ENCODE measurements at places on chromosomes 7 and 10. TPM values are rescaled to one million over a fixed set of nuclear protein-coding genes. Genes with fewer than 3 reads are reported as not detected.
A peak's percentile ranks its signal among the peaks of the same experiment; 100 is the strongest.

ADIRF gene
- 26.0 TPM for total RNA-seq

CDH23 gene
- total RNA-seq: under 0.01 TPM

SEMA3C gene
- under 0.01 TPM for total RNA-seq

OR13A1 gene
- total RNA-seq: not detected

LIPK gene
- total RNA-seq: not detected

DNA sequence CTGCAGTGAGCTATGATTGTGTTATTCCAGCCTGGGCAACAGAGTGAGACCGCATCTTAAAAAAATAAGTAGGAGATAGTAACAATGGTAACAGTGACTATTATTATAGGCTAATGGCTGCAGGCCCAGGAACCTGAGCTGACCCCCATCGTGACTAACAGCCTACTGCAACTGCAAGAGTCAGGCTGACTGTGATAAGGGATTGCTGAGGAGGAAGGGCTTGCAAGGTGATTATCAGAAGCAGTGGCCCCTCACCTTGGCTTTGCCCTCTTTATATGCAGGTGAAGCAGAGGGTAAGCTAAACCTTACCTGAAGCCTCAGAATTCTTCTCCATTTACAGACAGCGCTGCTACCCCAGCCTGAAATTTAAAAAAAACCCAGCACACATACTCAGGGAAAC, 83.9 kb upstream of the SDK1 start:
- DNase-seq: no peak

- DNase-seq: no peak
Measured at GRCh38 chr7:25031432-25031831, 51.5 kb upstream of the OSBPL3 start.

DNA sequence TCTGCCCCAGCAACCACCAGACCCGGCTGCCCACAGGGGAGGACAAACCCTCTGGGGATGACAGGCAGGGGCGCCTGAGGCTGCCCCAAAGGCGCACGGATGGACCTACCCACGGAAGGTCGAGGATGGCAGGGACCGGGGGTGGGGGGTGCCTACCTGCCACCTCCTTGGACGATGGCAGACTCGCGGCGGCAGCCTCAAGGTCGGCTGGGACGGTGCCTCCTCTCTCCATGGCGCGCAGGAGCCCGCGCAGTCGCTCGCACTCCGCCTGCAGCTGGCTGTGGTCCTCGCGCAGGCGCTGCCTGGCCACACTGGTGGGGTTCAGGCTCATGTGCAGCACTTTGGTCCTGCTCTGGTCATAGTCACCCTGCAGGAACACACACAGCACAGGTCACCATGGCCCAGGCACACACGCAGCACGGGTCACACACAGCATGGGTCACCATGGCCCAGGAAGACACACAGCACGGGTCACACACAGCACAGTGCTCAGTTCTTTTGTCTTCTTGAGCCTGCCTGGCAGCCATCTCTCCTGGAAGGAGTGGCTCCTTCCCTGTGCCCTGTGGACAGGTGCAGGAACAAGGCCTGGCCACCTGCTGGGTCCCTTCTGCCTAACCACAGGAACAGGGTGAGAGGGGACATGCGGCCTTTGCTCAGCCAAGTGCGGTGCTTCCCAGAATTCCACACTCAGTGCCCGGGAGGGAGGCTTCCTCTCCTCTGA, 266.6 kb downstream of the ELFN1 start:
- no peak for DNase-seq

DNA sequence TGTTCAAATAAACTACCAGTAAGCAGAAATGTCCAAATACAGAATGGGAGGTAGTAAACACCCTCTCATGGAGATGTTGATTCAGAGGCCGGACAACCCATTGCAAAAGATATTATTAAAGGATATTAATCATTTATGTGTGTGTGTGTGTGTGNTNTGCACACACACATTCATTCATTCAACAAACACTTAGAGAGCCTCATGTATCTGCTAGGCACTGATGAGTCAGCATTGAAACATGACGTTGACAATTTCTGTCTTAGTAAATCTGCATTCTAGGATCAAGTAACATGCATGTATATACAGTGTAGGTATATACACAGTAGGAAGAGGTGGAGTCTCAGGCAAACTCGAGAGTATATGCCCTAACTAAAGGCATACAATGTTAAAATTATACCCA, 187.0 kb downstream of the ZNF365 start:
- DNase-seq: no peak

- peak; percentile 27 for DNase-seq
Measured at GRCh38 chr10:24869354-24870015, 82.9 kb downstream of the PRTFDC1 start.

- no peak for DNase-seq
Measured at GRCh38 chr10:101139421-101139911, 8.4 kb downstream of the TLX1 start.

All from dermis microvascular lymphatic vessel endothelial cell (primary cell).